ENCODE measurements at places on chromosomes 6 and 20. TPM values are rescaled to one million over a fixed set of nuclear protein-coding genes. Genes with fewer than 3 reads are reported as not detected.

Gene SMAP1
- total RNA-seq: 16.9 TPM

Gene FLRT3
- 2.6 TPM for total RNA-seq

Gene CDYL
- total RNA-seq: 19.1 TPM

Gene MAFB
- 0.28 TPM for total RNA-seq

Gene EDN3
- 2.7 TPM for total RNA-seq

Gene HLA-F
- 3.8 TPM for total RNA-seq

Gene BMP5
- 0.01 TPM for total RNA-seq

Gene TRIM15
- not detected for total RNA-seq

Gene NR2E1
- 0.07 TPM for total RNA-seq

Gene IL20RA
- 0.07 TPM for total RNA-seq

Gene TRIM31
- total RNA-seq: 0.69 TPM

Gene NEDD9
- 67.2 TPM for total RNA-seq

Gene UNC5CL
- total RNA-seq: 0.46 TPM

Gene MLN
- total RNA-seq: not detected

Measured in A549 treated with dexamethasone at 1 μM for 4 hours (cell line).